Astrocyte of the spinal cord (primary cell): ENCODE measurements at places on chromosomes 2 and 18.
A peak's percentile ranks its signal among the peaks of the same experiment; 100 is the strongest.

DNA sequence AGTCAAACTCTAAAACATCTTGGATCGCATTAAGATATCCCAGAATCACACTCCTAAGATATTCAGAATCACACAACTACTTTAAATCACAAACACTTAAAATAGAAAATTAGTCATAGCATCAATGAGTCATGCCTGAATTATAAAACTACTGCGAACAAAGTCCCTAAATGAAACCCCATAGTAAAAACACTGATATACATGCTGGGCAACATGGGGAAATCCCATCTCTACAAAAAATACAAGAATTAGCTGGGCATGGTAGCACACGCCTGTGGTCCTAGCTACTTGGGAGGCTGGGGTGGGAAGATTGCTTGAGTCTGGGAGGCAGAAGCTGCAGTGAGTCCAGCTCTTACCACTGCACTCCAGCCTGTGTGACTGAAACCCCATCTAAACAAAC lies 101.7 kb downstream of the COBLL1 start:
- DNase-seq, result peak; percentile 79

DNA sequence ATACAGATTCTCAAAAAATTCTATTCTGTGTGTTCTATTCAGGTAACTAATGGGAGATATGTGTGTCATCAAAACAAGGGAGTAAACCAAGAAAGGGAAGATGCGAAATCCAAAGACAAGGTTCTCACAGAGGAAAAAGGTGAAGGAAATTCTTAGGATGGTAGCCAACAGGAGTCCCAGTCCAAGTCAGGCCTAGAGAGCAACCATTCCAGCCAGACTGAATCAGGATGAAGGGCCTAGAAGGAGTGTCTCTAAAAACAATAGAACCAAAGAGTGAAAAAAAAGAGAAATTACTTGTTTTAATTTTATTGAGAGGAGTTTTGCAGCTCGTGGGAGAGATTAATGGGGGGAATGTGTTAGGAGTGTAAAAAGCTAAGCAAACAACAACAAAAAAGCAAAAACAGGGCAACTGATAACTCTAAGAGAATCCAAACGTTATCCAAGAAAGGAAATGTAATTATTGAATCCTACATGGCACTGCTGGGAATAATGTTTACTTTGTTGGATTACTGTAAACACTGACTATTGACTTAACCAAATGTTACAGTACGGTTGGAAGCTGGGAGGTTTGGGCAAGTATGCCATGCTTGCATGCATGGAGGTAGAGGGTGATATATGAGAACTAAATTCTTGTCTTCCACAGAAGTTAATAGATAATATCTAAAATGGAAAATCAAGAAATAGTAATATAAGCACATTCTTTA lies 12.3 kb downstream of the MAP3K20 start:
- DNase-seq, result no peak

GRCh38 chr2:17166506-17166905 lies 351.7 kb downstream of the RAD51AP2 start:
- peak; percentile 29 for DNase-seq

GRCh38 chr2:172588931-172589330 lies 33.0 kb downstream of the PDK1 start:
- DNase-seq, result peak; percentile 9

DNA sequence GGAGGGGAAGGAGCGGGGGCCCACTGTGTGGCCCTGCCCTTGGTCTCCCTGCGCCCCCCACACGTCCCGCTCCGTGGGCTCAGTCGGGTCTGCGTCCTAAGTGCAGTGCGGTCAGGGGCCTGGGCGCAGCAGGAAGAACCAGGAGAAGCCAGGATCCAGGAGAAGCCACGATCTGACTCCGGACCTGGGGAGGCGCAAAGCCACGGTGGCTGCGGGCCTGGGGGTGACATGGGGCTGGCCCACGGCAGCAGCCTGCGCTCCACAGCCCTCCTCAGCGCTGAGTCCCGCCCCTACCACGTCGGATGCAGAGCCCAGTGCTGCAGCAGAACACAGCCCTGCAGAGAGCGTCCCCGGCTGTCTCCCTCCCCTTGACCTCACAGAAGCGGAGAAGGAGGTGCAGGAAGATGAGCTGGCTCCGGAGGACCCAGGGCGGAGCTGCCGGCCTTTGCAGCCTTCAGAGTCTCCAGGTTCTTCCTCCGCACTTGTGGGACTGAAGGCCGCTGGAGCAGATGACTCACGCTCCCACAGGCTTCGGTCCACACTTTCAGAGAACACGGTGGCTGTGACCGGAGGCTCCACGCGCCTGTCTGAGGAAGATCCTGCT lies 589.2 kb upstream of the SALL3 start:
- DNase-seq, result no peak

GRCh38 chr2:183010112-183010511 lies 28.1 kb downstream of the NCKAP1 start:
- peak; percentile 86 for DNase-seq

- no peak for DNase-seq
These were observed 16.6 kb downstream of the MALT1 start for GRCh38 chr18:58687871-58688308.

DNA sequence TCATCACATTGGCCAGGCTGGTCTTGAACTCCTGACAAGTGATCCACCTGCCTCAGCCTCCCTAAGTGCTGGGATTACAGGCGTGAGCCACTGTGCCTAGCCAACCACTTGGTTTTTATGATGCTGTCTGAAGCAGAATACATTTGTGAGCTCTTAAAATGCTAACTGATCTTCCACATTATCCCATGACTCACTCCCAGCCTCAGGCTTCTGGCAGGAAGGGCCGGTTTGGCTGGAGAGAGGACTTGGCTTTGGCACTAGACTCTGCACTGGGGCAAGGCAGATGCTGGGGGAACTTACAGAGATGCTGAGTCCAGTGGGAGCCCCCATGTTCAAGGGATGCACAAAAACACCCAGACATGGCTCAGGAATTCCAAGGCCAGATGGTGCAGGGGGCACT lies 40.5 kb upstream of the SH3BP4 start:
- peak; percentile 84 for DNase-seq

DNA sequence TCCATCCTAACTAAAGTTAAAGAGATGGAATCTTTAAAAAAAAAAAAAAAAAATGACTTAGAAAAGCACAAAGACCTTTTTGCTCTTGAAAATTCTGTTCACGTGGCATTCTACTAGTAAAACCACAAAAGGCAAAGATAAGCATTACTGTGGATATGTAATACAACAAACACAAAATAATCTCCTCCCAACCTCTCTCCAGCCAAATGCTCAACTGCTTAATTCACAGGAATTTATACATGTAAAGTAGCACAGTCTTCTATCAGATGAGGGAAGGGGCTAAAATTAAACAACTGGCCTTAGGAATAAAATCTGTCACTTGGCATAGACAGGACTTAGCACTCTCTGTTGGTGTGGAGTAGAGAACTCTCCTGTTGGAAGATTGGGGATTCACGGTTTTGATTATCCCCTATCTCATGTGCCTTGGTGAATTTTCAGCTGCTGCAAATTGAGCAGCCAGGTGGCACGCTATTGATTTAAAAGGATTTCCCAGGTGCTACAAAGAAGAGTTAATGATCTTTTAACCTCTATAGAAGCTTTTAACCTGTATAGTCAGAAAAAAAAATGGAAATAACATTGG lies 57.4 kb downstream of the ATIC start:
- peak; percentile 55 for DNase-seq

GRCh38 chr18:61132031-61132430 lies 201.2 kb upstream of the CDH20 start:
- DNase-seq, result no peak

DNA sequence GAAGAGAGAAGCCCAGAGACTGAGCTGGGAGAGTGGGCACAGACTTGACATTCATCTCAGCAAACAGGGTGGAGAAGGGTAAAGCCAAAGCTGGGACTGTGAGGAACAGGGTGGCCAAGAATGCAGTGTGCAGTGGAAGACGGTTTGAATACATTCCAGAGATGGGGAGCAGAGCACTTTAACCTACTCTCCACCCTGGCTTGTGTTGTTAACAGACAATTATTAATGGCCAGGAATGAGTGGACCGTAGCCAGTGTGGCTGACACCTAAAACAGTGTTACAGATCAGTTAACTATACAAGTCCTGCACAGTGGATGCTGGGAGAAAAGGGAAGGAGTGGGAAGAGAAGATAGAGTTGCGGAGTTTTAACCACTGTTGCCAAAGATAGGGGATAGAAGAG lies 7.4 kb upstream of the NAB1 start:
- DNase-seq, result no peak

DNA sequence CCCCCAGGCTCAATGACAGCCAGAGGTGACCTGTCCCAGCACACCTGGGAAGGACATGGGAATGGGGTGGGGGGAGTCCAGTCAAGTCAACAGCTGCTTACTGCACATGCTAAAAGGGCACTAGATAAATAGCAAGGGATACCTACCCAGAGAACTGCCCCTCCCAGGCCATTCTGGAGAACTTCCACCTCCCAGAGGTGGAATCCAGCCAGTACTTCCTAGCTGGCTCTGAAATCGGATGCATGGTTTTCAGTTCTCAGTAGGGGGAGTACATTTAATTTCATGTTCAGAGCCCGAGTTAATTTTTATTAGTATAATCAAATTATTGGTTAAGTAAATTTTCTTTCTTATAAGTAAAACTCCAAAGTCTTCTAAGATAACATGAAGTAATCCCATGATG lies 28.9 kb upstream of the ITGA6 start:
- no peak for DNase-seq
